Fibroblast of villous mesenchyme (primary cell): ENCODE measurements at places on chromosomes 5 and 9. TPM values are rescaled to one million over a fixed set of nuclear protein-coding genes. Genes with fewer than 3 reads are reported as not detected.

DNA sequence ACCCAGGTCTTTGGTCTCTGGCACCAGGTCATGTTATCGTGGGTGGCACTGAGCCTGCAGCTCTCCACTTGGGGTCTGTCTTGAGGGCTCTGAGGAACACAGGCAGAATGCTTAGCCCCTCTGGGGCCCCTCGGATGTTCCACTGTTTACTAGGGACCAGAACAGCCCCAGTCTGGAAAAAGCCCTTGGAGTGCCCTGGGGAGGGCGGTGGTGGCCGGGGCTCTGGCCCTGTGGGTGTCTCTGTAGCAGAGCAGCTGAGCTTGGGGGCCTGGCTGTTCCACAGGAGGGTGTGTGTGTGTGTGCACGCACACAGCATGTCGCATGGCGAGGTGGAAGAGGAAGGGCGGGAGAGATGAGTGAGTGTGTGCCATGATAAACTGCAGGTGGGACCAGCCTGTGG is 15.4 kb downstream of the GPRIN1 start:
- no peak for DNase-seq

DNA sequence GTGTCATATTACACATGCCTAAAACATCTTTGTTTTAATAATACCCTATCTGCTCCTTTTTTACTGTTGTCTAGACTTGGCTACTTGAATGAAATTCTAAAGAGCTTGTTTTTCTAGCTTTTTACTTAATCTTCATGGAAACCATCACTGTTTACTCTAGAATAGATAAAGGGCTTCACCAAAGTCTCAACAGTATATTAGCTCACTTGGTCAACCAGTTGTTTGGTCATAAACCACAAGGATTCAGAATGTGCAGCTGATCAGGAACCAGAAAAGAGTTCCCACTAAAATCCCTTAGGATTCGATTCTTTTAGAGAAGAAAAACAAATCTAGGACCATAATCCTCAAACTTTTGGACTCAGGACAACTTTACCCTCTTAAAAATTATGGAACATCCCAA is 38.0 kb downstream of the CDO1 start:
- DNase-seq, result peak; percentile 11

DNA sequence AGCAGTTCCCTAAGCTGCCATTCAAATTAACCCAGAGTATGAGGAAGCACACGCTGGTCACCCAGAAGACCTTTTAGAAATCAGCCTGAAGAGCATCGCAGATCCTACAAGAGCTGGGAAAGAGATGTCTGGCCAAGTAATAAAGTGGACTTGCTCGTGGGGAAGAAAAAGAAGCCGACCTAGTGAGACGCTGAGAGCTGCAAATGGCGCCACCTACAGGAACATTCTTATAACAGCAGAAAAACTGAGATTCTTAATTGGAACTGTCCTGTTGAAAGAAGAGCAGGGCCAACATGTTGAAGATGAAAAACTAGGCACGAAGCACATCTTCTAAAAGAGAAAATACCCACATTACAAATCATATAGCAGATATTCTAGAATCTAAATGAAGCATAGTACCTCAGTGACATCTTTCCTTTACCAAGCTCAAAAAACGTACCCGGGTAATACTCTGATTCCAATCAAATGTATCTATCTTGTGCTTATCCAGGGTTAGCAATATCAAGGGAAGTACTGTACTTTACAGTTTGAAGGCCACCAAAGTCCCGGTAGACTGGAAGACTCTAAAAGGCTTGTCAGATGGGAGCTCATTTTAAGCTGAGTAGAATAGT is 3.9 kb upstream of the GNAQ start:
- DNase-seq, result peak; percentile 89

GRCh38 chr5:8686707-8687106 is 817.8 kb downstream of the MTRR start:
- no peak for DNase-seq

DNA sequence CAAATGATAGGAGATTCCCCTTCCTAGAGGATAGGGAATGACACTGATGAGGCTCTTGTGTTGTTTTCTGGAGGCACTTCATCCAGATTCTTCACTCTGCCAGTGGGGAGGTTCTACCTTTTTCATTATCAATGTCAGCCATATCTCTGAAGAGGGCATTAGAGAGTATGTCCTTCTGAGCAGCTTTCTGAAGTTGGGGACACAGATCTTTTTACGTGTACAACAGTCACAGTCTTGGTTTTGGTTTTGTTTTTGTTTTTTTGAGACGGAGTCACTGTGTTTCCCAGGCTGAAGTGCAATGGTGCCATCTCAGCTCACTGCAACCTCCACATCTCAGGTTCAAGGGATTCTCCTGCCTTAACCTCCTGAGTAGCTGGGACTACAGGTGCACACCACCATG is 22.6 kb downstream of the CENPH start:
- no peak for DNase-seq

DNA sequence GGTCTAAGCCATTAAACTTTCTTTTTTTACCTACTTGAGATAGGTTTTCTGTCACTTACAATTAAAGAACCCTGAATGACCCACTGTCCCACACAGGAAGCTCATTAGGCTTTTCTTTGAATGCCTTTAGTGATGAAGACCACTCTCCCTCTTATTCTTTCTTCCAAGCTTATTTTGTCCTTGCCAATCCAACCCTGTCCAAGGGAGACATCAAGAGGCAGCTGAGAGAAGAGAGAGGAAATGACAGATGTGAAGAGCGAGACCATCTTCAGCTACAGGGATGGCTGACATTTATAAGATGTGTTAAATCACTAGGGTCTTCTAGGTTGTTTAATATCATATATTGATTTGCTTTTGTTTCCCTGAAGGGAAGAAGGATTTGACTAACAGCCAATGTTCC is 133.5 kb downstream of the FAM114A2 start:
- DNase-seq, result no peak

GRCh38 chr9:135010921-135011320 is 76.5 kb upstream of the OLFM1 start:
- DNase-seq, result no peak

DNA sequence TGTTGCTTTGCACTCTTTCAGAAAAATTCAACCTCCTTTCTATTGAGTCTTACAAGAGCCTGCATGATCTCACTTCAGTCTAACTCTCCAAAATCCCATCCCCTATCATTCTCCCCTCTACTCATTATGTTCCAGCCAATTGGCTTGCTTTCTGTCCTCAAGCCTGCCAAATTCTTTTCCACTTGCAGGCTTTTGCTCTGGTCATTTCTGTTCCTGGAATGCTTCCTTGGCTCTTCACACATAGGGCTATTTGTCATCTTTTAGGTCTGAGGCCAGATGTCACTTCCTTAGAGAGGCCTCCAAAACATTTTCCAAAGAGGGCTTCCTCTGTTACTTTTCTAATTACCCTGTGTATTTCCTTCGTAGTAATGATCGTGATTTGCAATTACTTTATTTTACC is 11.8 kb upstream of the CHD1 start:
- peak; percentile 38 for DNase-seq

GRCh38 chr5:172442592-172442991 is 11.7 kb downstream of the SH3PXD2B start:
- peak; percentile 63 for DNase-seq

- no peak for DNase-seq
Measured at GRCh38 chr5:62342476-62342837, 36.5 kb downstream of the KIF2A start.

DNA sequence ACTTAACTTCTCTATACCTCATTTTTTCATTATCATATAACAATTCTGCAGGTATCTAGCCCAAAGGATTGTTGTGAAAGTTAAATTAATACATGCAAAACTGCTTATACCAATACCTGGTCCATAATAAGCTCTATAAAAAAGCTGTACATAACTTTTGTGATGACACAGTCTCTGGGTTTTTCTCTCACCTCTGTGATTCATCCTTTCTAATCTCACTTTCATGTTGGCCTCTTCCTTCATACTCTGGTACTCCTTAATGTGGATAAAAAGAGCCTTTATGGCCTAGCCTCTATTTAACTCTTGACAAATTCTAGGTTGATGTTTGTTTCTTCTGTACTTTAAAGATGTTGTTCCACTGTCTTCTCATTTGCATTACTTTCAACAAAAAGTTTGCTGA is 162.9 kb upstream of the ACOT12 start:
- no peak for DNase-seq

GRCh38 chr9:97907632-97908031 is 14.7 kb downstream of the TRMO start:
- no peak for DNase-seq

DNA sequence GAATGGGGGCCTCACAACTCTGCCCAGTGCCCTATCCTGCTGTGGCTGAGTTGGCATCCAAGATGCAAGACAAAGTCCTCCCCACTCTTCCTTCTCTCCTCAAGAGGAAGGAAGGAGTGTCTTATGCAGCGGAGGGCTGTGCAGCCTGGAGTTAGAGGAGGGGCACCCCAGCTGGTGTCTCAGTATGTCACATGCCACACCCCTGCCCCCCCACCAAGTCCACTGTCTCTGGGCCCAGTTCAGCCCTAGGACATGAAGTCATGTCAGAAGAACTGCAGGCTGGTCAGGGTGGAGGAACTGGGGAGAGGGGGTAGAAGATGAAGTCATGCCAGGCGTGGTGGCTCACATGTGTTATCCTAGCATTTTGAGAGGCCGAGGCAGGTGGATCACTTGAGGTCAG is 28.0 kb upstream of the SLC28A3 start:
- no peak for DNase-seq

GRCh38 chr9:108544866-108545265 is 310.9 kb downstream of the ACTL7B start:
- peak; percentile 78 for DNase-seq

DNA sequence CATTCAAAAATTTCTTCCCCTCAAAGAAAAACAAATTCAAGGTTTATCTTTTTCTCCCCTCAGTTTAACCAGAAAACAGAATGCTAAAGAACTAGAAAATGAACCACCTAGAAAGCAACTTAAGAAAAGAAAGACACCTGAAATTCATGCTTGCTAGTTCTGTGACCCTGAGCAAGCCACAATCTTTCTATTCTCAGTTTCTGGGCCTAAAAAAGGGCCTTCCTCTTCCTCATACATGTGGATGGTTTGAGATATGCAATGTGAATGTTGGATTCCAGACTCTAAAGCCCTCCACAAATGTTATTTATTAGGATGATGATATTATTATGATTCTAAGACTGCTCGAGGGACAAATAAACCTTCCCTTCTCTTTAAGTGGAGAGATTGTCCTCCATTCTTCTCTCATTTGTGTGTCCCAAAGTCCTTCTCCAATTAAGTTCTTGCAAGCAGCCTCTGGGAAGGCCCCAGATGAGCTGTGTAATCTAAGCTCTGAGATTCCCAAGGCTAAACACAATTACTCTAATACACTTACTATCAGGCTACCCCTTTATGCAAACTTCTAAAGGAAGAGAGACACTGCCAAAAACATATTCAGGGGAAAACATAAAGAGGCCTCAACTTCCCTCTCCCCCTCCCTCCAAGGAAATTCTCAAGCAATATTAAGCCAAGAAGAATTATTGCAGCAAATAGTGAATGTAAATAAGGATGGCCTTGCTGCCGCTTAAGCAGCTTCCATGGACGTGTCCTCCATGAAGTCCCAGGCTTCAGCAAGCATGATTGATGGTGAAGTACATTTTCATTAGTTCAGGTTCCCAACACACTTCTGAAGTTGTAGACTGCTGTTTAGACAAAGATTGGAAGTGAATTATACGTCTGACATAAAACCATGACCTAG is 80.2 kb downstream of the PRKACG start:
- no peak for DNase-seq

The CRB2 gene
- under 0.01 TPM in 1 of 2 replicates, not detected in the other for total RNA-seq

The ELOVL7 gene
- total RNA-seq, result under 0.01 TPM in 1 of 2 replicates, not detected in the other

The LVRN gene
- total RNA-seq, result under 0.01 and 0.64 TPM in 2 replicates

The CSF1R gene
- total RNA-seq, result under 0.01 TPM in 2 replicates
